ENCODE measurements at places on chromosomes 2 and 18. TPM values are rescaled to one million over a fixed set of nuclear protein-coding genes. Genes with fewer than 3 reads are reported as not detected.

DNA sequence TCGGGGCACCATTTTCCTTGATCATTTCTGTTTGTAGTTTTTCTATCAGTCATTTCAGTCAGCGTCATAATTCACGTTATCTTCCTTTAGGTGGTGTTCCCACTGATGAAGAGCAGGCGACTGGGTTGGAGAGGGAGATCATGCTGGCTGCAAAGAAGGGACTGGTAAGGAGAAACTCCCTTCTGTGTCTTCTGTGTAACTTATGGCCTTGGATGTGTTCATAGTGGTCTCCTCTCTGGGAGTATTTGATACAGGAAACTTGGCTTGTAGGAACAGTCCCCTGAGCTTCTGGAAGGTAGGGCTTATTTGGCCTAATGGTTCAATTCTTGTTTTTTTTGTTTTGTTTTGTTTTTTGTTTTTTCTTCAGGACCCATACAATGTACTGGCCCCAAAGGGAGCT lies 1.1 kb downstream of the COX5B start:
- DNase-seq: no peak

DNA sequence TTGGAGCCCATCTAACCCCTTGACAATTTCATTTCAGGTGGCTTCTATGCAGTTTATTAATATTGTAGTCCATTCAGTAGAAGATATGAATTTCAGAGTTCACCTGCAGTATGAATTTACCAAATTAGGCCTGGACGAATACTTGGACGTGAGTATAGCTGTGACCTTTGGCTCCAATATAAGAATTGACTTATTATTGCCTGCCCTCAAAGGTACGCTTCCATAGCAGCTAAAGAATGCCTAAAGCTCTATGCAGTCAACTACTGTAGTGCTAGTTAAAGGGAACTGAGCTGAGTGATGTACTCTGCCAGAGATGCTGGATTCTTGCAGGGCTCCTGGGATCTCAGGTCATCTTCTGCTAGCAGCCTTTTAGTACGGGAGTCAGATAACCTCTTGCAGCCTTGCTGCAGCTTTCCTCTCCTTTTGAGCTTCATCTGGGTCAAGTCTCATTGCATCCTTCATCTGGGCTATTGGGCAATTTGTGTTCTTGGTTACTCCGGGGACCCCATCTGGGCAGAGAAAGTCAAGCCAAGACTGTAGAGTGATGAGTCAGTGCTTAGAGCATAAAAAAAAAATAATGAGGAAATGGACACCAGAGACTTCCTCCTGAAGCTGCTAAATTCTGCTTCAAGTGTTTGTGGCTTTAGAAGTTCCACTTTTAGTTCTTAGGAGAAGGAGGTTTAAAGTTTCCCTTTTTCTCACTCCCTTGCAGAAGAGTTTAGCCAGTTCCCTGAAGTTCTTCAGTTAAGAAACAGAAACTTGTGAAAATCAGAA lies 105.6 kb downstream of the PRPF40A start:
- no peak for DNase-seq

- DNase-seq: no peak
Observed at GRCh38 chr18:54239601-54240000, 15.1 kb upstream of the MBD2 start.

The SERPINB8 gene
- total RNA-seq: 6.7 TPM

The MAP3K19 gene
- total RNA-seq: not detected
